ENCODE measurements at places on chromosomes 7 and 10.

DNA sequence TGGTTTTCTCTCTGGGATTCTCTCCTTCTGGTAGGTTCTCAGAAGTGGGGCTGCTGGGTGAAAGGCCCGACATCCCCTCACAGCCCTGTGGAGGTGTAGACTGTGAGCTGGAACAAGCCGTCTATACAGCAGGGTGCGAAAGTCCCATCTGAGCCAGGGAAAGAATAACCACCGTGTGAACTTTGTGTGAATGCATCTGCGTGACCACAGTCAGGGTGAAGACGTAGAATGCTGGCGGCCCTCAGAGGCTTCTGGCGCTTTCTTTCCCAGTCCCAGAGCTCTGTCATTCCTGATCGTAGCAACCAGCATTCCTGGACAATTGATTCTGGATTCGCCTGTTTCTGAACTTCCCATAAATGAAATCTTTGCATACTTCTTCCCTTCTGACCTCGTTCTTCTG is 30.0 kb downstream of the ELFN1 start:
- no peak for DNase-seq

DNA sequence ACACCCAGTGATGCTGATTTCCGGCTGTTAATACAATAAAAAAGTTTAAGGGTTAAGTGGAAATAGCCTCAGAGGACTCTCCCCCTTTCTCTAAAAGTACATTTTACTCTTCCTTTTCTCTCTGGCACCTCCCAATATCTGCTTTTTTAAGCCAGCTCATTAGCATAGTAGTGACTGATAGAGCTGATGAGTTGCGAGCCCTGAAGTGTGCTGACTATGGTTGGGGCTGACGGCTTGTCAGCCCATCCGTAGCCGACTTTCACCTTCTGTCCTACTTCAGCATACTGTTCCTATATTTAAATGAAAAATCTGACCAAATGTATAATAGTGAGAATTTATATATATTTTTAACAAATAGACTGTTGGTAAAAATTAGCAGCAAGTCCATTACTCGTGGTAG is 80.0 kb downstream of the SHH start:
- DNase-seq = no peak

DNA sequence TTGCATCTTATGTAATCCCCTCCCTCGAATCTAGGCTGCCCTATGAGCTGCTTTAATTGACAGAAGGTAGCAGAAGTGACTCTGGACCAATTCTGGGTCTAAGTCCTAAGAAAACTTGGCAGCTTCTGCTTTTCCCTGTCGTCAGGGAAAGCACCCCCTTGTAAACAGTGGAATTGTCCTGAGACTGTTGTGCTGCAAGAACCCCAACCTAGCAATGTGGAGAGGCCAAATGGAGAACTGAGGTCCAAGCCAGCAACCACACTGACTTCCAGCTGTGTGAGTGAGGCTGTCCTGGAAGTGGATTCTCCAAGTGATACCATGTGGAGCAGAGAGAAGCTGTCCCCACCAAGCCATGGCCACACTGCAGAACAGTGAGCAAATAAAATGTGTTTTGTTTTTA is 75.5 kb downstream of the ARHGAP22 start:
- DNase-seq = no peak

DNA sequence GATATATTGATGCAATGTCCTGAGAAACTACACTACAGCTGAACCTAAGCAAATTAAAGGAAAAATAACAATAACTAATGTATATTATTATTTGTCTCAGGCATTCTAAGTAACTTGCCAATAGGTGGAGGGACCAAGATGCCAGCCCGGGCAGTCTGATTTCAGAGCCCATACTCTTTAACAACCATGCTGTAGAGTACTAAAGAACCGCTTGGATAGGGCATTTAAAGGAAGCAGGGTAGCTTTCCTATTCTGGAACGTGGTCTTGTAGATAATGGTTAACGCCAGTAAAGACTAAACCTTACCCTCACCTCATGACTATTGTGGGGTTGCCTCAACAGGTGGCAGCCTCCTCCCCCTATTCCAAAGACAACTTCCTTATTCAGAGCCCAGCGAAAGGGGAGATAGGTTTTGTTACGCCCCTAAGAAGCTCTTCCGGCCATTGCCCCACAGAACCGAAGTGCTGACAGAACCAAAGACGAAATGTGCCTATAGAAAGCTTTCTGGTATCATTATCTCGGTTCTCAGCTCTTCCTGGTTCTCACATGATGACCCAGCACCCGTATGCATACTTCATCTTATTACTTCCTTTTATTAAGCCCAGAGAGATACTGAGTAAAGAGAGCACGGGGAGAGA is 707 bp upstream of the C1GALT1 start:
- peak; percentile 70 for DNase-seq

GRCh38 chr10:77442699-77443189 is 194.9 kb downstream of the KCNMA1 start:
- no peak for DNase-seq

GRCh38 chr7:31948029-31948428 is 122.2 kb downstream of the PDE1C start:
- DNase-seq = no peak

DNA sequence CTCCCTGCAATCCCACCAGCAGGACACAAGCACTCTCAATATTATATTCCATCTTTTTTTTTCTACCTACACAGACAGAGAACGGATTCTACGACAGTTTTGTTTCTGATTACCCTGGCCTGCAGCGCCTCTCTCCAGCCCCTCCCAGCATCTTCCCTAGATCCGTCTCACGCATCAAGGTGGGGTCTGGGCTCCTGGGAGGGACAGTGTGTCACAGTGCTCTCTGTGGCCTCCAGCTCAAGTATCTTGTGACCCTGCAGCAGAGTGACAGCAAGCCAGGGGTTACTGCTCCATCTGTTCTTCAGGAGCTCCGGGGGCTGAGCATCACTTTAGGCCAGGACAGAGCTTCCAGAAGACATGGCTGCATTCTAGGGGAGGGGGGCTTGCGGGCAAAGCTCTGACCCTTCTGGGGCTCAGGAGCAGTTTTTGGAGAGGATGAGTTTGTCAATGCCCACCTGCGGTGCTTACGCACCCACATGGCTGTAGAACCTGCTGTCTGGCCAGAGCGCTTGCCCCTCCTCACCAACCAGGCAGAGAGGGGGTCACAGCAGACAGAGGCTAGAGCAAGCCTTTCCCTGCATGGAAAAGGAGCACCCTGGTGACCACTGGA is 22.6 kb downstream of the MYO1G start:
- no peak for DNase-seq

DNA sequence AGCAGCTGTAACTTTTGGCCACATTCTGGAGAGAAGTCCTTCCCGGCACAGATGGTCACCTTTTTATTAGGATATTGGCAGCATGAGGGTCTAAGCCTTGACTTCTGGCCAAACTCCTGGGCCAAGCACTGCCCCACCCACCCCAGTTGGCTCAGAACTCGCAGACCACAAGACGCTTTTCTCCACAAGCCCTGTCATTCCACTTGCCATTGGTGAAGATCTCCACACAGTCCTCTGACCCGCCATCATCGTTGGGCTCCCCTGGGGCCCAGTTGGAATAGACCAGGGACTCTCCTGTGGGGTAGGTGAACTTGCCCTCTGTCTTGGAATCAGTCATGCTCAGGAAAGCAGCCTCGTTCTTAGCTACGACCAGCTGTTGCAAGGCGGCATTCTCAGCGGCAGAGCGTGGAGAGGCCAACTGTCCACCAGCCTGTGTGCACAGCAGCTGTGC is 11.2 kb downstream of the SFTPD start:
- DNase-seq = no peak

- no peak for DNase-seq
Measured at GRCh38 chr10:133445751-133446708, 7.7 kb upstream of the SCART1 start.

DNA sequence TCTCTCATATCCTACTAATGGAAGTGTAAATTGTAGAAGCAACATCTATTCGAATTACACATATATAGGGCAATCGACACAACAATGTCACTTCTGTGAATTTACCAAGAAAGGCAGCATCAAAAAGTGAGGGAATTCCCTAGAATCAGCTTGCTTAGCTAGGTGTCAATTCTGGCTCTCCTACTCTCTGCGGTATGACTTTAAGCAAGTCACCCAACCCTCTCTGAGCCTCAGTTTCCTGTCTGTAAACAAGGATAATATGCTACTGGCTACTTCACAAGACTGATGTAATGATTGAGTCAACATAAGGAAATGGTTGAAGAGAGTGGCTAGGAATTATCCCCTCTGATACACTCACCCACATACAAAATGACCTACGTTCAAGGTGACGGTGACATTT is 19.4 kb downstream of the CCDC6 start:
- DNase-seq = no peak

DNA sequence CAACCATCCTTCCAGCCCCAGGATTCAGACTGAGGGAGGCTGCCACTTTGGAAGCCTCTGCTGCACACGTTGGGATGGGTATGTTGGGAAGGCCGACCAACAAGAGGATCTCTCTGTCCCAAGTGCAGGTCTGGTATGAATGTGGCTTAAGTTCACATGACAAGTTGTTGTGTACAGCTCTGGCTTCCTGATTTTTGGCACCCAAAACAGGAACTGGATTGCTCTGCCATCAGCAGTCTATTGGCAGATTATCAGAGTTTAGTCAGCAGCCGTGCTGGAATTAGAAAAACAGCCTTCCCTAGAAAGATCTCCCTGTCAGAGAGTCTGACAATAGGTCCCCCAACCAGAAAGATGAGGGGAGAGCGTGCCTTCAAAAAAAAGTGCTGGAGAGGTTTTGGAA is 66.9 kb downstream of the GOLGA7B start:
- no peak for DNase-seq

GRCh38 chr10:68508090-68508489 is 19.2 kb downstream of the SLC25A16 start:
- no peak for DNase-seq

GRCh38 chr7:1697499-1698125 is 27.5 kb downstream of the ELFN1 start:
- no peak for DNase-seq

DNA sequence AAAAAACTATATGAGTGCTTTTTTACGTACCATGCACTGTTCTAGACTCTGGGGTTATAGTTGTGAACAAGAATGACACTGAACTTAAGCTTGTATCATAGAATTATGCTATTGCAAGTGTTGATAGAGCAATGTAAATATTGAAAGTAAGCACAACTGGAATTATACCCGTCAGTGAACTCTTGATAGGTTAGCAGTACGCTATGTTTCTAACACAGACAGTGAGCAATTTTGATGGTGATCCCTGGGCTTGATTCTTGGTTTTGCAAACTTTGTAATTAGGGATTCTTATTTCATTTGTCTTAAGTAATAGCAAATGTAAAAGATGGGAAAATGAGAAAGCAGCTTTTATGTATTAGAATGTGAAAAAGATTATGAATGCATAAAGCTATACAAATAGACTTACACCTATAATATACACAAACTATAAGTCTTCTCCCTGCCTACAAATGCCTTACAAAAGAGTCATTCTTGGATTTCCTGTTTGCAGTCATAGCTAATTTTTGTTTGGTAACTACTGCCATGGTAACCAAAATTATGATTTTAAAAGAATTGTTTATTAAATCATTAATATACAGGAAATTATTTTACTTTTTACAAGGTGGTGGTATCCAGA is 6.7 kb downstream of the TES start:
- DNase-seq = no peak

GRCh38 chr10:47111329-47111862 is 188.6 kb upstream of the GDF10 start:
- no peak for DNase-seq

DNA sequence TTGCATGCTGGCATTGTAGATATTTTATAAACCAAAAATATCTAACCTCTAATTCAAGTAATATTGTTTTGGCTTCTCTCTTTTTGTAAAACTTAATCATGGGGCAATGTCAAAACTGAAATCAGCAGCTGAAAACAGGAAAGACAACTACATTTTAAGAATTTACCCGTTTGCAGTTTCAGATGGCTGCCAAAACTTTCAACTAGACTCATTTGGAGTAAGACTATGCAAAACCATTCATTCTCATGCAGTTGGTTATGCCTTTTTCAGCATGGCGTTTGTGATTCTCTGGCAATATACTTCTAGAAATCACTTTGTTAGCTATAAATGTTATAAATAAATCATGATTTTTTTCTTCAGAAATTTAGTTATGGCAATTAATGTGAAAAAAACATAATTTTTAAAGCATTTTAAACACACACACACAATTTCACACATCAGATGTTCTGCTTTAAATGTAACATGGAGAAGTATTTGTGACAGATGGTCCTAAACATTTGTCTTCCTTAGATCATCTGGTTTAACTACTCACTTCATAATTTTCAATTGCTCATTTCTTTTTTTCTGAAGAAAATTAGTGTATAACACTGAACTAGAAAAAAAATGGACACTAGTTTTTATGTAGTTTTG is 116.4 kb downstream of the ITGB8 start:
- no peak for DNase-seq

GRCh38 chr7:12314199-12314598 is 89.5 kb downstream of the VWDE start:
- DNase-seq = no peak

DNA sequence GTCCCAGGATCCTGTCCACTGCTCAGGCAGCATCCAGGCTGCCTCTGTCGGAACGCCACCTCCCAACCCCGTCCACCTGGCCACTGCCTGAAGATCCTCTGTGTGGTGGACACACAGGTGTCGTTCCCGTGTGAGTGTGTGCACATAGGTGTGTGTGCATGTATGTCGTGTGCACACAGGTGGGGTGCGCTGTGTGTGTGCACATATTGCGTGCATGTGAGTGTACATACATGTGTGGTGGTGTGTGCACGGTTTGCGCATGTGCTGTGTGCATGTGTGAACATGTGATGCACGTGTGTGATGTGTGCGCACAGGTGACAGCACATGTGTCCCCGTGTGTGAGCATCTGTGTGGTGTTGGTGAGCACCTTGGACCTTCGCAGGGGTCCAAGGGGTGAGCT is 7.1 kb downstream of the TMEM184A start:
- no peak for DNase-seq

DNA sequence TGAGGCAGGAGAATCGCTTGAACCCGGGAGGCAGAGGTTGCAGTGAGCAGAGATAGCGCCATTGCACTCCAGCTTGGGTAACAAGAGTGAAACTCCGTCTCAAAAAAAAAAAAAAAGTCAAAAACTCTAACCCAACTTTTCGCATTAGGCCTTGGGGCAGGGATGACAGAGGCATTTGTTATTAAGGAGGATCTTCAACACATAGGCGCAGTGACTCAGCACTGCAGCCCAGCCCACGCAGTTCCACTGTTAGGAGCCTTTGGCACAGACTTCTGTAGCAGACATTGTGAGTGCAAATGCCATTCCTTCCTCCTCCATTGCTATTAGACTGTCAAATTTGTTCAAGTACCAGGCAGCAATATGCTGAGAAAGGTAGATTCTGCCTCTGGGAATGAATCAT is 43.1 kb upstream of the KLHL7 start:
- peak; percentile 84 for DNase-seq

GRCh38 chr7:41316410-41316809 is 386.5 kb downstream of the INHBA start:
- no peak for DNase-seq

DNA sequence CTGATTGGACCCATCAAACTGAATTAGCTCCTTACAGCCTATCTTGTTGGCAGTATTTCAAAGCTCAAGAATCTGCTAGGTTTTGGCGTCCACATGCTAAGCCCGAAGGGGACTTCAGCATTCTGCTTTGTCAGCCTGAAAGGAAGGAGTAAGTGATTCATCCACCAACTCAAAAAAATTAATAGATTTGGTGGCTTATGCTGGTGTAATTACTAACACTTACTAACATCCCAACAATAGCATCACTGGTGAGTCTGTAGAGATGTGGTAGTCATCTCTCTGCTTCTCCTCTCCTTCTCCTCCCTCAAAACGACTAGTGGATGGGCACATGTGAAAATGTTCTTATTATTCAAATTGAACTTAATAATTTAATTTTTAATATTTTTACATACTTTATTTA is 53.8 kb upstream of the EGR2 start:
- DNase-seq = no peak

- DNase-seq = no peak
Measured at GRCh38 chr10:11536228-11536627, 75.2 kb downstream of the USP6NL start.

All from H4 (cell line).